ENCODE measurements at places on chromosomes 1 and 21.

- no peak for DNase-seq
- no peaks in the 10 kb centered on the region for H3K36me3 ChIP-seq
- H3K4me1 ChIP-seq: no peaks in the 10 kb centered on the region
These were observed 475.0 kb downstream of the SMYD3 start for GRCh38 chr1:246032031-246032551.

DNA sequence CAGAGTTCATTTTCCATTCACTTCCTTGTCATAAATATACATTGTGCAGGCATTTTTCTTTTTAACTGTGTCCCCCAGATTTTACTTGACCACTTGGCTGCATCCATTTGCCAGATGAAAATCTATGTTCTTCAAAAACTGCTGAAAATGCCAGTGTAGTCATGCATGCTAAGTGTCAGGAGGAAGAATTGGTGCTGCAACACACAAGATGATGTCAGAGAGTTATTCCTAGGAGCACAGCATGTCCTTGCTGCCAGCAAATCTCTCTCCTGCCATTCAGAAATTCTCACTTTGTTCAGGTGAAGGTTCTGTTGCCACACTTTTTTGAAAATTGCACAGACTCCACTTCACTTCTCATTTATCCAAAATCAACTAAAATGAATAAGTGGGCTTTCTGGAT is 106.4 kb upstream of the MAGI3 start:
- peak; percentile 18 for DNase-seq
- no peaks in the 10 kb centered on the region for H3K27me3 ChIP-seq
- H3K4me1 ChIP-seq: no peaks in the 10 kb centered on the region
- no peak overlapping the region for H3K27ac ChIP-seq

GRCh38 chr1:27538793-27539192 is 48.8 kb upstream of the WASF2 start:
- H3K27me3 ChIP-seq: no peaks in the 10 kb centered on the region
- peaks cover 5% of the 10 kb centered on the region for H3K36me3 ChIP-seq
- peak overlapping the region; percentile 61 for H3K27ac ChIP-seq

DNA sequence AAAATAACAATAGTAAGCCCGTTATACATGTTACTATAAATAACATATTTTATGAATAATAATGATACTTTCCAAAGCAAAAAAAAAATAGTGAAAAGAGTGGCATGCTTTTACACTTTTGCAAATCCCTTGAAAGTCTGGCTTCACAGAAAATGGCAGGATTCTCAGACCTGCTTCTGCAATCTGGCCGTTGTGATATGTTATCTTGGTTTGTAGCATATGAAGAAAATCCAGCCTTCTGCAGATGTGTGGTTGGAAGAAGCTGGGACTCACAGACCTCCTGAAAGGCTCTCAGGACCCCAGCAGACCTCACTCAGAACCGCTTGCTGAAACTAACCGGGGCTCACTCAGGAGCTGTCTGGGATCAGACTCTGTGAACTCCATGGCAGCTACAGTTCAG is 256.0 kb upstream of the TMEM51 start:
- H3K4me3 ChIP-seq: no peak overlapping the region
- DNase-seq: no peak
- no peak overlapping the region for H3K27ac ChIP-seq
- no peaks in the 10 kb centered on the region for H3K27me3 ChIP-seq
- no peaks in the 10 kb centered on the region for H3K4me1 ChIP-seq

Data from fibroblast of lung (primary cell).